Retina (tissue), 1 donor: ENCODE measurements at places on chromosomes 1 and 21.

- DNase-seq = peak; percentile 21
Measured at GRCh38 chr1:41810446-41810845, 108.3 kb downstream of the HIVEP3 start.

DNA sequence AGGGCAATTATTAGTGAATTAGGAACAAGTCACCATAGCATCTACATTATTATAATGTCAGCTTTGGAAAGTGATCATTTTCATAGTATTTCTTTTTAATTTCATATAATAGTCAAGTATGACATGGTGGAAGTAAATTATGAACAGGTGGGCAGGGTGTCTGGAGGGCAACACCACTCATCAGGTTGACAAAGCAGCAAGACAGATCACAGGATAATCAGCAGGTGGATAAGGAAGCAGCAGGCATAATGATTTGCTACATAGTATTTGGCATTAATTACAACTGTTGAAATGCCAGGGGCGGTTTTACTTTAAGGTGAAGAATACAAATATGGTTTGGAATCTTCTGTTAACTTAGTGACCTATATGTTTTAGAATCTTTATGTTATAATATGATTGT is 1342.2 kb downstream of the PLA2G4A start:
- DNase-seq = no peak

DNA sequence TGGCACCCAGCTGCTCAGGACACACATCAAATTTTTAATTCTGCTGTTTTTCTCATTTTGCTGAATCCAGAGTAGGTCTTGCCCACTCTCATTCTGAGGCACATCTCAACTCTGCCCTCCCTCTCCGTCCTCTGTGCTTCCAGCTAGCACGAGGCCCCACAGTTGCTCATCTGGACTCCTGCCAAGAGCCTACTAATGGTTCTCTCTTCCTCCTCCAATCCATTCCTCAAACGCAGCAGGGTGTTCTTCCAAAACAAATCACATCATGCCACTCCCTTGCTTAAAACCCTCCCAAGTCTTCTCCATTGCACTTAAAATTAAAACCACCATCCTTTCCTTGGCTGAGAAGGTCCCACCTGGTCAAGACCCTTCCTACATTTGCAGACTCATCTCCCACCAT is 49.8 kb upstream of the SCAF4 start:
- peak; percentile 17 for DNase-seq

DNA sequence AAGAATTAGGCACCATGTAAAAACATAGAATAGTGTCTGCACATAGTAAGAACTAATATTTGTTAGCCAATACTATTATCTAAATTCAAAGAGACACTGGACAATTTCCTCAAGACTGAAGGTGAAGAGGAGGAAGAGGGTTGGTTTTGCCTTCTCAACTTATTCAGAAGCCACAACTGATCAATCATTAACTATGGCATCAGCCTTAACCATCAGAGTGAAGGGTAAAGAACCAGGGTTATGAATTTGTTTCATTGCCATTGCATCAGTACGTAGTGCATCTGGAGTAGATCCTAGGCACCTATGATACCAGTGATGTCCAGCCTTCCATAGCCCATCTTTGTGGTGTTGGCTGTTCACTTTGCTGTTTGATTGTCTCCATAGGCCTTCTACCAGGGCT is 421.7 kb upstream of the DEPDC1 start:
- DNase-seq = no peak

GRCh38 chr1:22325531-22326371 is 125.9 kb upstream of the ZBTB40 start:
- DNase-seq = no peak

GRCh38 chr1:48227165-48228013 is 4.9 kb downstream of the SLC5A9 start:
- no peak for DNase-seq

GRCh38 chr1:24594328-24594598 is 38.4 kb downstream of the NCMAP start:
- DNase-seq = no peak

DNA sequence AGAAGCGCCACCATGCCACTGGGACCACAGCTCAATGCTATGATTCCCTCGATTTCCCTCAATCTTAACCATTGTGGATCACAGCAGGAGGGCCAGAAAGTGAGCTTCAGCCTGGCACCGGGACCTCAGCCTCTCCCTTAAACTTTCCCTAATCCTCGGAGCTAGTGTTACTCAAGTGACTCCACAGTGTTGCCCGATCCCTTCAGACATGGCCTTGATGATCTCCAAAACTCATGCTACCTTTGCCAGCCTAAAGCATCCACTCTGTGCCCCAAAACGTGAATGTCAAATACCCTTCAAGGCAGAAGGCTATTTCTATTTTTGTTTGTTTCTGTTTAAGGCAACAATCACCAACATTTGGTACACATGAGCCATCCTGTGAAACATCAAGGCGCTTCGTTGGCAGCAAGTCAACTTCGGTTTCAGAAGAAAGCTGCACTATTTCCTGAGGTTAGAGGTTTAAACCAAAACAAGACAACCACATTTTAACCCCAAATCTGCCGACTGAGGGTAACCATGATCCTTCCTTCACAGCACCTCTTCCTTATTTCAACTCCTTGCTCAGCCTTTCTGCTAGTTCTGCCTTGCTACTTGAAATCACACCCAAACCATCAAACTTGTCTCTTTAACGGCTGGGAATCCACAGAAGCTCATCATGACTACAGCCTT is 94.4 kb upstream of the KRTAP19-8 start:
- DNase-seq = no peak
